ENCODE measurements at places on chromosomes 3 and 15. TPM values are rescaled to one million over a fixed set of nuclear protein-coding genes. Genes with fewer than 3 reads are reported as not detected.

- no peak for DNase-seq
Observed at GRCh38 chr15:31235311-31236183, 91.1 kb upstream of the KLF13 start.

DNA sequence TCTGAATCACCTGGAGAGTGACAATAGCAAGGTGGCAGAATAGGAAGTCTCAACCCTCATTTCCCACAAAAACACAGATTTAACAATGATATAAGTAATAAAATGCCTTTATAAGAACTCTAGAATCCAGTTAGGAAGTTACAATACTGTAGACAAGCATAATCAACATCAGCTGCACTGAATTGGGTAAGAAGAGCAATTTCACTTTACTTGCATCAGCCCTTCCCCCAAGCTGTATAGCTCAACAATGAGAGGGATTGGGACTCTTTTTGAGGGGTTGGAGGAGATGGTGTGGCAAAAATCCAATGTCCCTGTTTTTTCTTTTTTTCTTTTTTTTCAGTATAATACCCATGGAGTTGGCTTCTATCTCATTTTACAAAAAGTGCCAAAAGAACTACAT, 63.1 kb downstream of the SERP1 start:
- no peak for DNase-seq

DNA sequence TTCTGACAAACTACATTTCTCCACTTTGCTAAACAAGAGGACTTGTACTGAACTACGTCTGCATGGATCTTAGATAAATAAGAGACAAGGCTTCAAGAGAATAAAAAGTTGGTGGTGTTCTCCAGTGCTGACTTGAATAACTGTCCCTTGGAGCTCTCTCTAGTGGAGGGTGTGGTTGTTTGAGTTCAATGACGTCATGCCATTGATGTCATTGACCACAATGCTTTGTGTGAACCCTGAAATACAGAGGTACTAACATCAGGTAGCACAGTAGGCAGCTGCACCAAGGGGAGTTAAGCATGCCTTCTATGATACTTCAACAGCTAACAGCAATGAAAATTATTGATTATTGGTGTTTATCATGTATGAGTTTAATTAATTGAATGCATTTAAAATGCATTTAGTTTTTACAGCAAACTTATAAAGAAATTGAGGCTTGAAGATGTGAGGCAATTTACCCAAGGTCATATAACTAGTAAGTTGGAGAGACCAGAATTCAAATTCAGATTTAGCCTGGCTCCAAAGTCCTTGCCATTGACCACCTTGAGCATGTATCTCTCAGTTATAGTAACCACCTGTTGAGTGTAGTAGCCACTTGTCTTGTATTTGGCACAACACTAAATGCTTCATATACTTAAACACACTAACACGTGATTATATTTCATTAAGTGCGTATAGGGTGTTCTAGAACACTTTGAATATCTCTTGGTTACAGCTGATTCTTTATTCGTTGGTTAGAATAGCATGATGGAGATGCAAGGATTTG, 126.0 kb upstream of the ANKRD28 start:
- no peak for DNase-seq

ADGRG7 gene
- total RNA-seq, result not detected

GRCh38 chr3:149534671-149535332, 60.3 kb downstream of the TM4SF4 start:
- DNase-seq, result no peak

ACOX2 gene
- 5.3 TPM for total RNA-seq

Measured in esophagus squamous epithelium (tissue), 5 donors.